ENCODE measurements at places on chromosomes 16 and 17.

- H3K4me3 ChIP-seq, result no peak overlapping the region
- H3K36me3 ChIP-seq, result no peaks in the 10 kb centered on the region
- no peaks in the 10 kb centered on the region for H3K4me1 ChIP-seq
- peak; percentile 48 for DNase-seq
- H3K27me3 ChIP-seq, result no peaks in the 10 kb centered on the region
Measured at GRCh38 chr17:9402590-9403199, 172.9 kb downstream of the STX8 start.

GRCh38 chr16:73735018-73735417, 561.6 kb upstream of the PSMD7 start:
- no peak overlapping the region for H3K27ac ChIP-seq
- H3K4me3 ChIP-seq, result no peak overlapping the region
- H3K4me1 ChIP-seq, result no peaks in the 10 kb centered on the region
- H3K27me3 ChIP-seq, result no peaks in the 10 kb centered on the region

DNA sequence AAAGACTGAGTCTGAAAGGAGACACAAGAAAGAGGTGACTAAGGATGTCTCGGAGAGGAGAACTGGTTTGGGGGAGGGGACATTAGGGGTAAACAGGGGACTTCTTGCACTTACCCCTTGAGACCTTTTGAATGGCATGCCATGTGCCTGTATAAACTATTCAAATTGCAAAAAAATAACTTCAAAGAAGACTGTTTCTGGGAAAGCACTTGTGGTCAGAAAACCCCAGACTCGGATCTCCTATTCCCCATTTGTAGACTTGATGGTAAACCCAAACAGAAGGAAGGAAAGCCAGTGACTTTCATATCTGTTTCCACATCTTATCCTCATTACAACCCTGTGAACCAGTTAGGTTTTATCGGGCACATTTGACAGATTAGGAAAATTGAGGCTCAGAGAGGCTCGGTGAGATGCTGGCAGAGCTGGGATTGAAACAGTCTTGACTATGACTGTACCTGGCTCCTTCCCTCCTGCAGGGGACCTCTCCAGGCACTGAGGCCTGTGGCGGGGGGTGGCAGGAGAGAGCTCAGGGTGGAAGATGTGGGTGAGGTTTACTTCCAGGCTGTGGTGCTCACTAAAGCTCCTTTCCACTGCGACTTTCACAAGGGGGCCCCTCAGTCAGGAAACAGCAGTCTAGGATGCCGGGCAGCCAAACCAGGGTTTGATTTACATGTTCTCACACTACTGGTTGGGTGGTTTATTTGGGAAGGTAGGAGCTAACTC, 30.5 kb upstream of the PLCG2 start:
- peaks cover 40% of the 10 kb centered on the region for H3K4me1 ChIP-seq
- no peak overlapping the region for H3K4me3 ChIP-seq
- H3K36me3 ChIP-seq, result peaks cover 3% of the 10 kb centered on the region
- no peaks in the 10 kb centered on the region for H3K27me3 ChIP-seq
- H3K27ac ChIP-seq, result no peak overlapping the region

GRCh38 chr16:20243731-20244281, 83.5 kb downstream of the GP2 start:
- peaks cover 2% of the 10 kb centered on the region for H3K27me3 ChIP-seq
- DNase-seq, result no peak

GRCh38 chr17:56798916-56799315, 34.8 kb downstream of the C17orf67 start:
- H3K27ac ChIP-seq, result no peak overlapping the region
- H3K4me3 ChIP-seq, result no peak overlapping the region
- peaks cover 6% of the 10 kb centered on the region for H3K36me3 ChIP-seq
- no peaks in the 10 kb centered on the region for H3K27me3 ChIP-seq

GRCh38 chr17:35540589-35541404, 3.3 kb upstream of the SLFN12L start:
- peak overlapping the region; percentile 86 for H3K4me3 ChIP-seq
- DNase-seq, result peak; percentile 69
- H3K36me3 ChIP-seq, result peaks cover 34% of the 10 kb centered on the region
- peaks cover 53% of the 10 kb centered on the region for H3K4me1 ChIP-seq
- H3K27ac ChIP-seq, result peak overlapping the region; percentile 100

DNA sequence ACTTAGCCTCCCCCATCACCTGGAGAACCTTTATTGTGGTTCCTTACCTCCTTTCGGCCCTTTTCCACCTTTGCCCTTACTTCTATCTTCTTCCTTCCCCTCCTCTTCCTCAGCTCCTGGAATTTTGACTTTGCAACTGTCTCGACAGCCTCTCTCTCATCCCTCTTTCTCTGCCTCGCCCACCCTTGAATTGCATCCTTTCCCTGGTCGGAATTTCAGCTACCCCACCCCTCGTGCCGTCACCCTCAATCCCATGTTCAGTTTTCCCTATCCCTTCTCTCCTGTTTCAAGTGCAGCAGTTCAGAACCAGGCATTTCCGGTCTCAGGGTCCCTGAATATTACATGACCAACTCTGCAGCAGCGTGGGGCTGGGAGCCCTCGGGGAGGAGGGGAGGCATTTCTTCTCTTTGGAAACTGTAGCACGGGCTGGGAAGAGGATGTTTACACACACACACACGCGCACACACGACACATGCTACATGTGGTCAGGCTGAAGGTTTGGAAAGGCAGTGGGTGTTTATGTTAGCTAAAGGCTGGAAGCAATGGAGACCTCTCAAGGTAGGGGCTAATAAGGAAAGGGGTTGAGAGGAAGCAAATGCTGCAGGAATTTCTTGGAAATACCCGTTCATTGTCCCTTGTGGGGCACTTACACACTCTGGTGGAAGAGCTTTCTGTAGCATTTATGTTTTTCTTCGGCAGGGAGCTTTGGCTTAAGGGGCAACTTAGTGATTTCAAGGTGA, 971 bp downstream of the MINK1 start:
- peak; percentile 22 for DNase-seq
- peak overlapping the region; percentile 92 for H3K4me3 ChIP-seq
- peaks cover 17% of the 10 kb centered on the region for H3K36me3 ChIP-seq
- peak overlapping the region; percentile 84 for H3K27ac ChIP-seq
- peaks cover 43% of the 10 kb centered on the region for H3K4me1 ChIP-seq

DNA sequence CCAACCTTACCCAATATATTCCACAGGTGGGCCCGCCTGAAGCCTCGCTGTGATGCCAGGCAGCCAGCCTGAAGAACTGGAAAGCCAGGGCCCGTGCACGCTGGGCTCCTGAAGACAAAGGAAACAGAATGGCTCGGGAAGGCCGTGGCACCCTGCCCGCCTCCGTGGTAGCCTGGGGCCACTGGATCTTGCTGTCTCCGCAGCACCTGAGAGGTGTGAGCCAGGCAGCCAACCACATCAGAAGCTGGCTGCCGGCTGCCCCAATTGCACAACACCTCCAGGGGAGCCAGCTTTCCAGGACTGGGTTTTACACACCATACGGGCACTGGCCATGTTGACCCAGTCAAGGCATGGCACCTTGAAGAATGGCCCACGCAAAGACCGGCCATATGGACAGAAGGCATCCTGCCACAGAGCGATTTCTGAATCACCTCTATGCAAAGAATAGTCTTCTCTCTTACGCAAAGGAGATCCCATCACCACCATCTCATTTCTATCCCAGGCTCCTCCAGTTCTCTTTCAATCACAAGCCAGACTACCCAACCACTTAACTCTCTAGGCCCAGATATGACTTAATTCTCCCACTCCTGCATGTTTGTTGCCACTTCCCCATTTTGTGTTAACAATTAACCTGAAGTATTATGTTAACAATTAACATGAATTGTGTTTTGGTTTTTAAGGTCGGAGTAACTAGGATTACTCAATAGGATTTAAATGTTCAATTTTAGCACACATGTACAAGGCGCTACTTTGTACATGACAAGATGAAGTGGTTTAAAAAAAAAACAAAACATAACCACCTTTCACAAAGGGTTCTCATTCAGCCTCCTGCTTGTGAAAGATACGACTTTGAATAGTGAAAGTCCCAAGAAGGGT, 32.1 kb downstream of the ZFHX3 start:
- H3K4me1 ChIP-seq, result no peaks in the 10 kb centered on the region
- H3K27ac ChIP-seq, result no peak overlapping the region
- H3K36me3 ChIP-seq, result no peaks in the 10 kb centered on the region

DNA sequence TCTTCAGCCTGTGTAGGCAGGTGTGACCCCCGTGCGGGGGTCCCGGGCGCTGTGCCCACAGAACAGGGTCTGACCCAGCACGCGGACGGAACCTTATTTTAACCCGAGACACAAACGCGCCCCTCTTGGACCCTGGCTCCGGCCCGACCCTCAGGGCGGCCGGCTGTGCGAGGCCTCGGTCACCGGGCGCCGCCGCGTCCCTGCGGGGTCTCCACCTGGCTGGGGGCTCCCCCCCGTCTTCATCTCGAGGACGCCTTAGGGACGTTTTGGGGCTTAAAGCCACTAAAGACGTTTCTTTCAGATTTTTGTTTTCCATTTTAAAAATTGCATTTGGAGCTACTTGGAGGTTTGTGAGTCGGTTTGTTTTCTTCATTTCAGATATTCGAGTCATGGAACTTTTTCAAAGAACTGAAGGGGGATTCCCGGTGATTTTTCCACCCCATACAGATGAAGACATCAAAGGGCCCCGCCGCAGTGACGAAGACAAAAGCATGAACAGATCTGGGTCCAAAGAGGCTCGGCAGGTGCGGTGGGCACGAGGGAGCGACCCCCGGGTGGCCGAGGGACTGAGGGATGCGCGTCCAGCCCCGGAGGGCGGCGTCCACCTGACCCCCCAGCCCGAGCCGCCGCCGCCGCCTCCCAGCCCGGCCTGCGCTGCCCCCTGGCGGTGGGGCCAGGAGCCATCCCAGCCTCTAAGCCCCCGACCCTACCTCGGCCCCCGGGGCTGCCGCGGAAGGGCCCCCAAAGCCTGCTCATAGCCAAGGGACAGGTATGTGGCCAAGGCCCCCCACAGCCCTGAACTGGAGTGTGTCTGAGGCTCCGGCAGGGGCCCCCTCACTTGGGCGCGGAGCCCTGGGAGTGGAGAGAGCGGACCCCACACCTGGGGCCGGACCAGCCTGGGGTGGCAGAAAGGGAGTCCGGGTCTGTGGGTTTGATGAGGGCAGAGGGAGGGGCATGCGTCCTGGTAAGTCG, 3.8 kb upstream of the CD7 start:
- H3K4me3 ChIP-seq, result peak overlapping the region; percentile 64
- no peaks in the 10 kb centered on the region for H3K36me3 ChIP-seq
- H3K4me1 ChIP-seq, result peaks cover 28% of the 10 kb centered on the region
- no peaks in the 10 kb centered on the region for H3K27me3 ChIP-seq
